ENCODE measurements at places on chromosomes 3 and 15.

GRCh38 chr15:100902436-100903167, 16.6 kb upstream of the LRRK1 start:
- no peak for DNase-seq

DNA sequence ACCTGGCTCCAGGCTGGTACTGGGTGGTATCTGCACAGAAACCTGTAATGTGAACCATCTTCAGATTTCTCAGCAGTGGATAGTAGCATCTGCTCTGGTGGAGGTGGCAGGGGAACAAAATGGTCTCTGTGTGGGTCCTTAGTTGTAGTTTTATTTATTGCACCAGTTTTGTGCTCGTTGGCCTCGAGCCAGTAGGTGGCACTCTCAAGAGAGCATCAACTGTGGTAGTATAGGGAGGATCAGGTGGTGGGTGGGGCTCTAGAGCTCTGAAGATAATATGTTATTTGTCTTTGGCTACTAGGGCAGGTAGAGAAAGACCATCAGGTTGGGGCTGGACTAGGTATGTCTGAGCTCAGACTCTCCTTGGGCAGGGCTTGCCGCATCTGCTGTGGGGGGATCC, 254.0 kb upstream of the GPR149 start:
- DNase-seq, result no peak

GRCh38 chr3:49566312-49566711, 12.0 kb downstream of the BSN start:
- no peak for DNase-seq

GRCh38 chr15:72591361-72591760, 63.1 kb upstream of the GOLGA6B start:
- DNase-seq, result no peak

DNA sequence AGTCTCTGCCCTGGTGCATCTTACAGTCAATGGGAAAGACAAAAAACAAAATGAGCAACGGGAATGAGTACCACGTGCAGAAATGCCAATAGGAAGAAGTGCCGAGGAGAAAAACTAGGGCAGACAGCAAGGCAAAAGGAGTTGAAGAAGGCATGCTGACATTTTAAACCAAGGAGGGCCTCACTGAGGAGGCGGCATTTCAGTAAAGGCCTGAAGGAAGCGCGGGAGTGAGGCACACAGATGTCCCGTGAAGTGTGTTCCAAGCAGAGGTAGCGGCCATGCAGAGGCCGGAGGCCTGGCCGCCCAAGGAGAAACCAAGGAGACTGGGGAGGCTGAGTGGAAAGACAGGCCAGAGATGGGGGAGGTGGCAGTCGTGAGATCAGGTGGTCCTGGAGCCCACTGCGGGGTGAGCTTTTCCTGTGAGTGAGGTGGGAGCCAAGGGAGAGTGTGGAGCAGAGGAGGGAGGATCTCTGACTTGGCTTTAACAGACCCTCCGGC, 34.8 kb downstream of the DNAJB8 start:
- no peak for DNase-seq

GRCh38 chr3:11564577-11565001, 79.1 kb downstream of the VGLL4 start:
- DNase-seq, result no peak

DNA sequence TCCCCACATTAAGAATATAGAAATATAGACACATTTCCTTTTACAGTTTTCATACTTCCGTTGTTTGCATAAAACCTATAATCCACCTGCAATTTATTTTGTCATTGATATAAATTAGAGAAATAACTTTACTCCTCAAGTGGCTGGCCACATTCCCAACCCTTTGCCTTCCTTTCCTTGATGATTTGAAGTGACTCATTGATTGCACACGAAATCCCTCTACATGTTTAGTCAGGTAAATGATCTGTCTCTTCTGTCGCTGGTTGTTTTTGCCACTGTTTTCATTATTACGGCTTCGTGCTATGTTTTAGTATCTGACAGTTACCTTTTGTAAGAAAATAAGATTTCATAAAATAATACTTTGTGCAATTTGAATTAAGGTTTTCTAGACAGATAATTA, 272.2 kb upstream of the NR2E3 start:
- DNase-seq, result no peak

DNA sequence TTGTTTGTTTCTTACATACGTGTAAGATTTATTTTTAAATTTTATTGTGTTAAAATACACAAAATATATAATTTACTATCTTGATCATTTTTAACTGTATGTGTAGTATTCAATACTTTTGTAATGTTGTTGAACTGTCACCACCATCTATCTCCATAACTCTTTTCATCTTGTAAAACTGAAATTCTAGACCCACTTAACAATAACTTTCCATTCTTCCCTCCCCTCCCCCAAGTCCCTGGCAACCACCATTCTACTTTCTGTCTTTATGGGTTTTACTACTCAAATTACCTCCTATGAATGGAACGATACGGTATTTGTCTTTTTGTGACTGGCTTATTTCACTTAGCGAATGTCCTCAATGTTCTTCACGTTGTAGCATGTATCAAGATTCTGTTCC, 262.1 kb upstream of the CHRM5 start:
- DNase-seq, result no peak

DNA sequence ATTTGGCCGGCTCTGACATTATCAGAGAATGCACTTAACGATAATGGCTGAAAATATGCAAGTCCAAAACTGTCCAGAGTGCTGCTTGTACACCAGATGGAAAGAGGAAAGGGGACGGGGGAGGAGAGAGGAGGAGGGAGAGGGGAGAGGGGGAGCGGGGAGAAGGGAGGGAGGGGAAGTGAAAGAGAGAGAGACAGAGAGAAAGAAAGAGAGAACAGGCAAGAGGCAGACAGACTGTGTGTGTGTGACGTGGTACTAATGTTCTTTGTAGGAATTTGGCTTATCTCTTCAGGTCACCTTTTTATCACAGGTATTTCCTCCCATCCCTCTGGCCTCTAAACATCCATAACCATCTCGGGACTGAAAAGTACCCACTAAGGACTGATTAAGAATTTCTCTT, 75.1 kb upstream of the LMOD3 start:
- DNase-seq, result no peak

DNA sequence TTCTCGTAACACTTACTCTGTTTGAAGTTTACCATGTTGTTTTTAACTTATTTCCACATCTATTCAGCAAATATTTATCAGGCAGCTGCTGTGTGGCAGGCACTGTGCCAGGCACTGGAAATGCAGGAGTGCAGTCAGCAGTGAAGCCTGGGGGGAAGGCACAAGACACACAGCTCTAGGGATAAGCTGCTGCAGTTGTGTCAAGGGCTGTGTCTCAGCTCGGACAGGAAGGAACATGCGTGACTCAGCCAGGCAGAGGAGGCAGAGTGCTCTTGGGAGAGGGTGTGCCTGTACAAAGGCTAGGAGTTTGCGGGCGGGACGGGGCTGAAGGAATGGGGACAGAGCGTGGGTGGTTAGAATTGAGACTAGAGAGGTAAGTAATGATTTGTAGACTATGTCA, 24.7 kb downstream of the LYSMD4 start:
- peak; percentile 40 for DNase-seq

DNA sequence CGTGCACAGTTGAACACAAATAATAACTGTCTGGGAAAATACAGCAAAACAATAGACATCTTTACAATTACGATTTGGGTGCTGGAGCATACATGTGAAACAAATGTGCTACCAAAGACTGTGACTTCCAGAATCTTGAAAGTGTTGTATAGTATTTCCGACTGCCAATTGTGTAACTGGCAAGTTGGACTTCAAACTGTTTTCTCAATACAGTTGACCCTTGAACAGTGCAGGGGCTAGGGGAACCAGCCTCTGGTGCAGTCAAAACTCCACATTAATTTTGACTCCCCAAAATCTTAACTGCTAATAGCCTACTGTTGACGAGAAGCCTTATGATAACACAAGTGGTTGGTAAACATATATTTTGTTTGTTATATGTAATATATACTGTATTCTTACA, 904.2 kb downstream of the EPHA3 start:
- DNase-seq, result no peak

DNA sequence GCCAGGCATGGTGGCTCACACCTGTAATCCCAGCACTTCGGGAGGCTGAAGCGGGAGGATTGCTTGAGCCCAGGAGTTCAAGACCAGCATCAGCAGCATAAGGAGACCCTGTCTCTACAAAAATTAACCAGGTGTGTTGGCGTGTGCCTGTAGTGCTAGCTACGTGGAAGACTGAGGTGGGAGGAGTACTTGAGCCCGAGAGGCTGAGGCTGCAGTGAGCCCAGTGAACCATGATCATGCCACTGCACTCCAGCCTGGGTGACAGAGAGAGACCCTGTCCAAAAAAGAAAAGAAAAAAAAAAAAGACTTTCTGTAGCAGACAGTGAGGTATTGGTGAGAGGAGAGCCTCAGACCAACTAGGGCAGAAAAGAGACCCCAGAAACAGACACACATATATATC, 263.8 kb downstream of the XXYLT1 start:
- DNase-seq, result no peak

- DNase-seq, result no peak
These were observed 46.2 kb downstream of the GLDN start for GRCh38 chr15:51387699-51388041.

DNA sequence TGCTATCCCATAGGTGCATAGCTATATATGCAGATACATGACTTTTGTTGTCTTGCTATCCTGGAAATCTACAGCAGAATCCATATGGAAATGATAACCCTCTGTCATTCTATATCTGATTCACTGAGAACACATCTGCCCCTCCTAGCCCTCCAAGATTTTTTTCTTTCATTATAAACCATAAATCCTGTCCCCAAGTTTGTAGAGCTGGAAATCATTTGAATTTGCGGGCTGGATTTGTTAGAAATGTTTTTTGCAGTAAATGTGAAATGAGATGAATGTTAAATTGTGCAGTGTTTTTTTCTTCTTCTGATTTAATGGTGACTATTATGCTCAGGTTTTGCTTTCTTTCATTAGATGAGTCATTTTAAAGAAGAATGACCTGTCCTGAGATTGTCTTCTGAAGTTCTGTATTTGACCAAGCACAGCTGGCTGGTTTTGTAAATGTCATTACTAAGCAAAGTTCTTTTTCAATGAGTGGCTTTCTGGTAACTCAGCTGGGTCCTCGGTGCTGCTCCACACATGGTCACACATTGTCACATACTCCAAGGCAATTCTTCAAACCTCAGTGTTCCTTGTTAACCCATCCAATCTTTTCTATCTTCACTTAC, 25.3 kb upstream of the ABHD17C start:
- DNase-seq, result no peak

All from HTR-8/SVneo (cell line).